ENCODE measurements at places on chromosomes 5 and 9.
A peak's percentile ranks its signal among the peaks of the same experiment; 100 is the strongest.

- no peak for DNase-seq
These were observed 18.8 kb downstream of the ZNF510 start for GRCh38 chr9:96758845-96759673.

DNA sequence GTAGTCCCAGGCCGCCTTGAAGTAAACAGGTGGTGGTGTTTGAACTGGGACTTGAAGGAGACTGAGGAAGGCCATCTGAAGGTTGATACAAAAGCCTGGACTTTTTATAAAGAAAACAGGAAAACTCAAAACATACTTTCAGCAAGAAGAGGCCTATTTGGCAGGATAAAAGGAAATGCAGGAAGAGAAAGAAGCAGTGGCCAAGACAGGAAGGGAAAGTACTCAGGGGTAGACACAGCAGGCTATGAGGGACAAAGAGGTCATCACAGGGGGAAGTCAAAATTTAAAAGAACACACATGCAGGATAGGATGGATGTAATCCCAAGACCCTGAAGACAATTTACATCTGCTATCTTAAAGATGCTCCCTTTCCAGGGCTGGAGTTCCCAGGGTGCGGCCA lies 13.0 kb downstream of the TLE1 start:
- DNase-seq = no peak

DNA sequence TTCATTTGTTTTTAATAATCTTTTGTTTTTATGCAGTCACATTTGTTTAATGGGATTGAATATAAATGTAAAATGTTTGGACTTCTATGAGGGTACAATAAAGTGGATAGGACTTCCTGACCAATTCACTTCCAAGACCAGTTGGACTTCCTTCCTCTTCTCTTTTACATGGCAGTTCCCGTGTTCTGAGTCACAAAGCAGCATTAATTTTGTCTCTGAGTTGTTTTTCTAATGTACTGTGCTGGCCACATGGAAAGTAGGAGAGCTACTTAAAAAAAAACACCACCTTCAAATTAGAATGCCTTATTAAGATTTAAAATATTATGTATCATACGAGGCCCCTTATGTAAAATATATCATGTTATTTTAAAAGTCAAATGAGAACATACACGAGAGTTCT lies 87.3 kb downstream of the CCDC171 start:
- no peak for DNase-seq

- DNase-seq = no peak
These were observed 94.7 kb upstream of the RAD23B start for GRCh38 chr9:107188376-107188775.

DNA sequence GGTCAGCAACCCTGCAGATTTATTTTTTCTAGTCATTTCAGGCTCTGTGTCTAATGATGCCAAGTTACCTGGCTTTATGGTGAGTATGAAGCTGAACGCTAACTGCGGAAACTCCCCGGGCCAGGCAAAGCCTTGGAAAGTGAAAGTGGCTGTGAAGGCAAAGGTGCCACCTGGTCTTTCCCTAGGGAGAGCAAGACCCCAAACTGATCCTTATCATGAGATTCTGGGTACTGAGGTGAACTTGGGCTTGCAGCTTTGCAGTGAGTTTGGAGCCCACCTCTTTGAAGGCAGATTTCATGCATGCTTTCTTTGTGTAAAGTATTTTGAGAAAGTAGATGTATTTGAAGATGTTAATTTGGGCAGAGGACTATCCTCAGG lies 63.3 kb downstream of the CARTPT start:
- no peak for DNase-seq

- no peak for DNase-seq
These were observed 27.4 kb downstream of the PTPA start for GRCh38 chr9:129138476-129139232.

GRCh38 chr5:157606046-157606445 lies 30.5 kb upstream of the ADAM19 start:
- no peak for DNase-seq

DNA sequence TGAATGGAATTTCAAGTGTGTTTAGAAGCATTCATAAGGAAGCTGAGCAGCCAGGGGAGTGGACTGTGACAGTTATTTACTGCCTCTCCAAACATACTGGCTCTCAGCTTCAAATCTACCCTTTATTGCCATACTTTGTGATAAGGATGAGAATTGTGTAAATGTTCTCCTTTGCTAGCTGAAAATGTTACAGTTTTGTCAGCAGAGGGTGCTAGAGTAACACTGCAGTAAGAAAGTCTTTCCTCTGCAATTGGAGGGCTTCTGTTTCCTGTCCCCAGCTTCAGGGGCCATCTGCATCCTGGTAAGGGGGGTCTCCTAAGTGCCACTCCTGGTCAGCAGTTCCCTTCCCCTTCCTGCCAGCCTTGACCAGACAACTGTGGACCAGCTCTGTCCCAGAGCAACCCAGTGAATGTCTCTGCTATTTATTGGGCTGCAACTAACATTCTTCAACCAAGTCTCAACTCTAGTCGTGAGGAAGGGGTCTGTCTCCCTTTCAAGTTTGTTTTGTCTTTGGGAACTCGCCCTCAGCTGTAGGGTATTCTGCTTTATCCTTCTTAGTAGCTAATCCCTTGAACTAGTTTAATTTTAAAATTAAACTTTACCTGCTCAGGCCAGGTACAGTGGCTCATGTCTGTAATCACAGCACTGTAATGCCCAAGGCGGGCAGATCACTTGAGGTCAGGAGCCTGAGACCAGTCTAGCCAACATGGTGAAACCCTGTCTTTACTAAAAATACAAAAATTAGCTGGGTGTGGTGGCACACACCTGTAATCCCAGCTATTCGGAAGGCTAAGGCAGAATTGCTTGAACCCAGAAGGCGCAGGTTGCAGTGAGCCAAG lies 45.3 kb downstream of the RAPGEF6 start:
- DNase-seq = no peak

DNA sequence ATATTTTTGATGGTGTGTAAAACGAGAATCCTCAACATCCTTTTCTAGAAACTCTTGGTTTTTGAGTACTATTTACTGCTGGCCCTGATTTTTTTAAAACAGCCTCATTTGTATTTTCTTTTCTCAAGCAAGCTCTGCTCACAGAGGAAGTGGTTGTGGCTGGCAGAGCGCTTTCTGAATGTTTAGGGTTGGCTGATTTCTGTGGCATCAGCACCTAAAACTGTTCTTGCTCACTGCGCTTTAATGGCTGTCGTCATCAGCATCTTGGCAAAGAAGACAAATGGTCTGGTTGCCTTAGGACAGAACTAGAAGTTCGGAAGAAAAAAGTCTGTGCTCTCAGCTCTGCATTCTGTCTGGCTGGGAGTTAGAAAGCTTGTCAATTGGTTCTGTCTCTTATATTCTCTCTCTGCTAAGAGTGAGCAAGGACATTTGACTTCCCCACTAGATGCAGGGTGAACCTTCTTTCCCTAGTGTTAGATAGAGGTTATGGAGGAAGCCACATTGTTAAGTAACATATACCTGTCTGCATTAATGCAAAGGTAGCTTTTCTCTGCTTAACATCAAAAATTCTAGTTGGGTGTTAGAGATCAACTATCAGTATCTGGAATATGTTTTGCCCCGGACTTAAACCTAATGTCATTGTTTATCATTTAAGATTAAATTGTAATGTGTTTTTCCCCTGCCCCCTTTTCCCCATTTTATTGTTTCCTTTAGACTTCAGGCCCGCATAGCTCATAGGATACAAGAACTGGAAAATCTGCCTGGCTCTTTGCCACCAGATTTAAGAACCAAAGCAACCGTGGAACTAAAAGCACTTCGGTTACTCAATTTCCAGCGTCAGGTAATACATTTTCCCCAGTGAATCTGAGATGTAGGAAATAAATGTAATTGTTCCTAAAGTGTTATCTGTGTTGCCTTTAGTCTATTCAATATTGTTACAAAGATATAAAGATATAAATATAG lies 39.0 kb downstream of the SMARCA2 start:
- peak; percentile 74 for DNase-seq

- no peak for DNase-seq
These were observed 567.1 kb downstream of the CSNK1G3 start for GRCh38 chr5:124079062-124079461.

GRCh38 chr5:125440905-125441304 lies 694.5 kb upstream of the ZNF608 start:
- DNase-seq = no peak

DNA sequence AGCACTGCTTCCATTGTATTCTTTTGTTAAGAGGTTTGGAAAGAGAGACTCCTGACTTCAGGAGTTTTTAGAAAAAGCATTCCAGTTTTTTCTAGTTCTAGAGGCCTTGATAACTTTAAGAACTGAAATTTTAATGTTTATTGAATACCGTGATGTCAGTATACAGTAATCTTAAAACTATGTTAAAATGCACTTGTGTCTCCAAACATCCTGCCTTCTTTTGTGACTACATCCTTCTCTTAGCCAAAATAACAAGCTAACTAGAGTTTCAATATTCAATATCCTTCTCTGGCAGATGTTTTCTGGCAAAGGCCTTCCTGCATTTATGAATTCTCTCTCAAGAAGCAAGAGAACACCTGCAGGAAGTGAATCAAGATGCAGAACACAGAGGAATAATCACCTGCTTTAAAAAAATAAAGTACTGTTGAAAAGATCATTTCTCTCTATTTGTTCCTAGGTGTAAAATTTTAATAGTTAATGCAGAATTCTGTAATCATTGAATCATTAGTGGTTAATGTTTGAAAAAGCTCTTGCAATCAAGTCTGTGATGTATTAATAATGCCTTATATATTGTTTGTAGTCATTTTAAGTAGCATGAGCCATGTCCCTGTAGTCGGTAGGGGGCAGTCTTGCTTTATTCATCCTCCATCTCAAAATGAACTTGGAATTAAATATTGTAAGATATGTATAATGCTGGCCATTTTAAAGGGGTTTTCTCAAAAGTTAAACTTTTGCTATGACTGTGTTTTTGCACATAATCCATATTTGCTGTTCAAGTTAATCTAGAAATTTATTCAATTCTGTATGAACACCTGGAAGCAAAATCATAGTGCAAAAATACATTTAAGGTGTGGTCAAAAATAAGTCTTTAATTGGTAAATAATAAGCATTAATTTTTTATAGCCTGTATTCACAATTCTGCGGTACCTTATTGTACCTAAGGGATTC lies 43.1 kb downstream of the NDFIP1 start:
- DNase-seq = peak; percentile 35

DNA sequence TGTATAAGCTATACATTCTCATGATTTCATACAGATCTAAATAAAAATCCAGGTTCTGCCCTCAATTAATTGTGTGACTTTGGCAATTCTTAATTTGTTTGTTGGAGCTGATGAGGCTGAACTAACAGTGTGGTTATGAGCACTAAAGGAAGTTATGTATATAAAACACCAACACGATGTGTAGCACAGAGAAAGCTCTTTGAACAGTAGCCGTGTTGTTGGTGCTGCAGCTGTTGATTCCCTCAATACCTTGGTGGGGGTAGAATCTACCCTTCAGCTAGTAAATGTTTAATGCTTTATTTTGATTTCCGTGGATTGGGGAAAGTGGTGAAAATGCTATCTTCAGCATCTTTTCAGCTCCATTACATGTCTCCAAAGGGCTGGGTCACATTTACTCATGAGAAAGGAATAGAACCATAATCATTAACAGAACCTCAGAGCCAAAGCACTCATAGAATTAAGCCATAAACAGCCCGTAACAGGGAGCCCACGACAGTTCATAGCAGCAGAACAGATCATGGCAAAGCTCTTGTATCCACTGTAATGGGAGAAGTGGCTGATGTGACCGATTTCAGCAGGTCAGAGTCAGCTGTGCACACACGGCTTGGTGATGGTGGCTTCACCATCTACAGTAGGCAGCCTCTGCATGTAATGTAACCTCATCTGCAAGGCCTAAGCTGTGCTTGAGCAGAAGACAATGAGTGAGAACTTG lies 332.7 kb downstream of the DIRAS2 start:
- no peak for DNase-seq

- DNase-seq = no peak
These were observed 126.9 kb downstream of the PDE4D start for GRCh38 chr5:59766427-59767210.

DNA sequence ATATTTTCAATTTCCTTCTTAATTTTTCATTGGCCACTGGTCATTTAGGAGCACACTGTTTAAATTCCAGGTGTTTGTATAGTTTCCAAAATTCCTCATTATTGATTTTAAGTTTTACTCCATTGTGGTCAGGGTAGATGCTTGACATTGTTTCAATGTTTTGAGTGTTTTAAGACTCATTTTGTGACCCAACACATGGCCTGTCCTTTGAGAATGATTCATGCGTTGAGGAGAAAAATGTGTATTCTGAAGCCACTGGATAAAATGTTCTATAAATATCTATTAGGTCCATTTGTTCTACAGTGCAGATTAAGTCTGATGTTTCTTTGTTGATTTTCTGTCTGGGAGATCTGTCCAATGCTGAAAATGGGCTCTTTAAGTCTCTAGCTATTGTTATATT lies 24.4 kb upstream of the FNIP1 start:
- DNase-seq = no peak

DNA sequence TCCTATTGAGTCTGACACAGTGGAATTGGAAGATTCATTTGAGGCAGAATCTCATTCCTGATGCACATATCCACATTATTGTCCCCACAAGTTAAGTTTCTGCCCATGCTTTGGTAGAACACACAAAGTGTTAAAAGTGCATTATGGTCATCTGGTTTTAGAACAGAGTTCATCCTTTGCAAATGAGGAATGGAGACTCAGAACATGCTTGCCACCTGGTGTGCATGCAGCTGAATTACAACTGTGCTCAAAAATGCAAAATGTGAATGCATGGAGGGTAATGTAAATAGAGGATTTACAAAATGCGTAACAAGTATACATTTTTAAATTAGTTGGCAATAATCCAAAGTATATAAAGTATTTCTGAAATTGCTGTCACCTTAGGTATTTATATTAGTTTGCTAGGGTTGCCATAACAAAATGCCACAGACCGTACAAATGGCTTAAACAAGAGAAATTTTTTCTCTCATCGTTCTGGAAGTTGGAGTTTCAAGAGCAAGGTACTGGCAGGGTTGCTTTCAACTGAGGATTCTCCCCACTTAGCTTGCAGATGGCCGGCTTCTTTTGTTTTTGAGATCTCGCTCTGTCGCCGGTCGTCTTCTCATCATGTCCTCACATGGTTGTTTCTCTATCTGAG lies 671.1 kb downstream of the TAF11L14 start:
- DNase-seq = no peak

DNA sequence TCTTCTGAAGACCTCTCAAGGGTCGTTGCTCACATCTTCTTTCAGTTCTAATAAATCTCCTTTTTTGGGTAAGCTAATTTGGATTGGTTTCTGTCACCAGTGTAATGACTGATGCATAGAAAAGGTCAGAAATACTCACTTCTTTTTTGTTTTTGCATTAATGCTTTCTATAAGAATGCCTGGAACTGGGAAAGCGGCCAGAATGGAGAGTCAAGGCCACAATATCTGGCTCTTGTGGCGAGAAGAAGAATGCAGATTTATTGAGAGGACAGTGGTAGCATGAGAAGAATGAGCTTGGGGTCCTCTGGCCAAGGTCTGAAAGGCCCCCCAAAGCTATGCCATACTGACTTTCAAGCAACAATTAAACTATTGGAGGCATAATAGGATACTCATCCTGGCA lies 88.0 kb upstream of the SLC12A2 start:
- DNase-seq = no peak

GRCh38 chr5:135966165-135966564 lies 11.4 kb upstream of the LECT2 start:
- DNase-seq = no peak

- peak; percentile 75 for DNase-seq
These were observed at the start of gene RUFY1 for GRCh38 chr5:179550511-179551342. Gene RUFY1, plus strand, starts transcription at chr5:179550554. Its CDS starts 16 bp downstream, at chr5:179550570.
